HCT116 (cell line): ENCODE measurements at places on chromosomes 6 and 20.
A peak's percentile ranks its signal among the peaks of the same experiment; 100 is the strongest.

GRCh38 chr20:13105864-13106457 is 97.2 kb downstream of the SPTLC3 start:
- peak; percentile 13 for DNase-seq

- DNase-seq: no peak
Measured at GRCh38 chr6:43579171-43579570, 3.2 kb downstream of the POLH start.

- peak; percentile 36 for DNase-seq
Measured at GRCh38 chr6:149961728-149962425, 1.9 kb upstream of the ULBP1 start.

DNA sequence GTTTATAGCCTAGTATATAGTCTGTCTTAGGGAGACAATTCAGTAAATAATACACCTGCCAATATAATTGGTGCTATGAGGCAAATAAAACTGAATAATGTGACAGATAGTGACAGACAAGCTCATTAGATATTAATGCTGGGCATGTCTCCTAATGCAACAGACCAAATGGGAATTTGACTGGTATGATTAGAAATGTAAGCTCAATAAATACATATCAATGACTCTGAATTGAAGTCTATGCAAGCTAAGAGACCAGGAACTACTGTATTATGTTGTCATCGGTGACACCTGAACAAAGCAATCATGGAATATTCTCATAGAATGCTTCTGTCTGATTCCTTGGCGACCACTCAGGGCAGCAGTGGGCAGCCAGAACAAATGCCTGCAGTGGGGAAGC is 2.5 kb upstream of the SNX3 start:
- DNase-seq: no peak

DNA sequence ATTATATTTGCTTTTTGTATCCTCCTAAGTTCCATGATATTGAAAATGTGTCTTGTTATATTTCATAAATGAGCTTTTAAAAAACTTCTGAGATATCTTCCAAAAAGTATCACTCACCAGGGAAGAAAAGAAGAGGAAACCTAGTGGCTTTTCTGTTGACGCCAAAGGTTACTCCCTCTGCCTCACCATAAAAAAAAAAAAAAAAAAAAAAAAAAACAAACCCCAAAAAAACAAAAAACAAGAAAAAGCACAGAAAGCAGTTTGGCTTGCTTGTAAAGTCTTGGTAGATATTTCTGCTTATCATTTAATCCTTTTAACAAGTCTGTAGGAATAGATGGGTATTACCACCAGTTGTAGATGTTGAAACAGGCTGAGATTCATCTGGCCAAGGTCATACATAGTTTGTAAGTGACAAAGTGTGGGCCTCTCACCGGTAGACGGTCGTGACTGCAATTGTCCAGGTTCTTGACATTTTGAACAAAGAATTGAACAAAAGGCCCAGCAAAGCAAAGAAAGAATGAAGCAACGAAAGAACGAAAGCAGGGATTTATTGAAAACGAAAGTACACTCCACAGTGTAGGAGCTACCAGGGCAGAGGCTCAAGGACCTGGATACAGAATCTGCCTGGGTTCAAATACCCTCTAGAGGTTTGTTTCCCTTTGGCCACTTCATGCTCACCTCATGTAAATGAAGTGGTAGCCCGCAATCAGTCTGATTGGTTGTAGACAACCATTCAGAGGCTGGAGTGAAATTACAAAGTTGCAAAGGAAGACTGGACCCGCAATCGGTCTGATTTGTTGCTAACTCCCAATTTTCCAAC is 11.6 kb upstream of the ELOVL5 start:
- DNase-seq: no peak

DNA sequence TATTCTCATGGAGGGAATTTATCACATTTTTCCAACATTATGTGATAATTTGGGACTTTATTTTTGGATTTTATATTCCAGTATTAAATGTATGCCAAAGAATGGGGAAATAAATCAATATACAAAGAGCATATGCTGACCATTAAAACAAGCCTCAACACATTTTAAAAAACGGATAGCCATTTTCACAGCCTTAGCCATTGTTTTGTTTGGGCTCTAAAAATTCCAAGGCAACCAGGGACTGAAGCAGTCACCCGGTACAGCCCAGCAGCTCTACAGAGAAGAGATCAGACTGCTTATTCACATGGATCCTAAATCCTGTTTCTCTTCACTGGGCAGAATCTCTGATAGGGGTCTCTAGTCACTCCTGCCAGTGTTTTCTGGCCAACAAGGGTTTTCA is 150.2 kb upstream of the OGFRL1 start:
- DNase-seq: no peak
